ENCODE measurements at places on chromosomes 4 and X.

DNA sequence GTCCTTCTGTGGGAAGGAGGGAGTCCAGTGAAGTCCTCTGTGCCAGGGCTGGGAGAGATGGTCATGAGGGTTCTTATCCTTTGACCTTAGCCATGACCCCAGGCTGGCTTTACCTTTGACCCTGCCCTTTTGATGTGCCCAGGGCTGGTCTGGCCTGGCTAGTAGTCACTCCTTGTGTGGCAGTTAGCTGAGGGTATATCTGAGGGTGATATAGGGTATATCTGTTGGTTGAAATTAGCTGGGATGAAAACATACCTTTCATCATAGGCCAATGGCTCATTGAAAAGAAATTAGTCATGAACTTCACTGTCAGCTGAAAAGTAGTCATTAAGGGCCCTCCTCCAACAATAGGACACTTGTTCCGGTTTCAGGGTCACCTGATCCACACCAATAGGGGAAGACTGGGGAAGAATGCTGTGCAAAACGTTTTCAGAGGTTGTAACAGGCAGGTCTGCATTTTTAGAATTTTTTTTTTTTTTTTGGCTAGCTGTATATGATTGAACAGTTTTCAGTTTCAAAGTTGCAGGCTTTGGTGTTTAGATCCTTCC lies 74.6 kb upstream of the STOX2 start:
- no peak for DNase-seq

GRCh38 chrX:67523002-67523681 lies 20.7 kb upstream of the AR start:
- DNase-seq, result no peak

- DNase-seq, result no peak
Measured at GRCh38 chr4:104749062-104749461, 254.4 kb upstream of the CXXC4 start.

DNA sequence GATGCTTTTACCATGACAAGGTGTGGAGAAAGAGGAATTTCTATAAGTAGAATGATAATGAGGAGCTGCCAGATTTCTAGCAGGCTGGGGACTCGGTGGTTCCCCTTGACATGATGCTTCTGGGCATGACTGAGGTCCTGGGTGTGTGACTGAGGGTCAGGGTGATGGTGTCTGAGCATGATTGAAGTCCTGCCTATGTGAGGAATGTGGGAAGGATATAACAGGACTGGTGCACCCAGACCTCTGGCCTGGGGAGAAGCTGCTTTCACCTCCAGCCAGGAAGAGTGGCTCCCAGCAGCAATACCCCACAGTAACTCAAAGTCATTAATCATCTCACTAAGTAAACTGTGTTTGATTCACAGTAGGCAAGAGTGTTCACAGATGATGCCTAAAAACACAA lies 17.4 kb downstream of the SORBS2 start:
- no peak for DNase-seq

GRCh38 chrX:39519566-39520301 lies 578.0 kb downstream of the BCOR start:
- no peak for DNase-seq

GRCh38 chr4:88605736-88606135 lies 13.5 kb downstream of the HERC3 start:
- DNase-seq, result no peak

DNA sequence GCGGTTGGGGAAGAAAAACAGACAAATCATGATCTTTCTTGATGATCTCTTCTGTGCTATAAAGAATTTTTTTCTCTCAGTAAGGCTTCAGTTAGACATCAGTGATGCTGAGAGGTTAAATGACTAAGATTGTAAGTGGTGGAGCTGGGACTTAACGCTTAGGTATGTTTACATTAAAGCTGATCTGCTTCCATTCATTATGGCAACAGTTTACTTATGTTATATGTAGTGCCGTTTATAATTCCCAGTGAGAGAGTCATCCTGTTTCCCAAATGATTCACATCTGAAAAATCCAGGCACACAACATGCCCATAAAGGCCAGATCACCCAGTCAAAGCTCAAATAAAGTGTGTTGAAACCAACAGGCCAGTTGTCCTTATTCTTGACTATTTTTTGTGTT lies 50.1 kb downstream of the CENPVL3 start:
- DNase-seq, result no peak

GRCh38 chr4:13944095-13944511 lies 316.6 kb upstream of the BOD1L1 start:
- DNase-seq, result no peak

- DNase-seq, result no peak
Measured at GRCh38 chr4:52244848-52245247, 193.7 kb downstream of the SPATA18 start.

DNA sequence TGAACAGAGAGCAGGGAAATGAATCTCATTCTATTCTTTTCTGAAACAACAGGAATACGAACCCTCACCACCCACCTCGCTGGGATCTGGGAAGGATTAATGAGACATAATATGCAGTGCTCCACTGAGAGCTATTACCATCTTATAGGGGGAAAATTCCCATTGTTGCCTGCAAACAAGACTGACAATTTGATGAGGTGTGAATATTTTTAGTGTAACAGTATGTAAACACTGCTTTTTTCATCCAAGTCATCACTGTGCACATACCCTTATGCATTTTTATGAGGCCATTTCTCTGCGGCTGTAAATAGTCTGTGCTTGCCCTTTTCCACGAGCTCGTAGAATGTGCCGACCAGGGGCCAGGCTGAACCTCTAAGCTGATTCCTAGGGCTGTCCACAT lies 285.6 kb upstream of the CPEB2 start:
- DNase-seq, result no peak

DNA sequence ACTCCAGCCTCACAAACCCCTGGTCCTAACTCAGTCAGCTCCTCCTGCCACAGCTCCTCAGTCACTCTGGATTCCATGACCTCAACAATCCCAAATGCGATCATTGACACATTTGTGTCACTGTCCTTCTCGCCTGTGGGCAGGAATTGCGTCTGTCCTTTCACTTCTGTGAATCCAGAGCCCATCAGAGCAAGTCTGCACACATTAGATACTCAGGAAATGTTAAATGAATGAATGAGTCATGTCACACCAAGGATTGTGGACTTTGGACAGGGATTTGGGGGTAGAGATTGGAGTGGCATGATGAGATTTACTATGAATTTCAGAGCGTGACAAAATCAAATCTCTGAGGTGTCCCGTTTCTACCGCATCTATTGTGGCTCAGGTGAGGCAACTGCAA lies 11.8 kb upstream of the CLDN24 start:
- DNase-seq, result no peak

DNA sequence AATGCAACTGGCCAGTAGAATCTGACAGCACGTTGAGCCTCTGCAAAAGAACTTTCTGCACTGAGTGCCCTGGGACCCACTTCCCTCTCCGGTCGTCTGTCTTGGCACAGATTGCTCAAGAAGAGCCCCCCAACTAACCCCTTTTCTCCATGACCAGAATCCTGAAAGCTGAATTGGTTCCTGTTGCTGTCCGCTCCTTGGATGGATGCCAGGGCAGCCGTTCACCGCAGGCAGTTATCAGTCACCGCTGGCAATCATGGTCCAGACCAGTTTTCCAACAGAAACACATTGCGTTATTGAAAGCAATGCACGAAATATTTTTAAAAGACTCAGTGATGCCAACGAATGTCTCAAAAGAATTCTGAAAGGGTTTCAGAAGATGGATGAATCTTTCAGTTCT lies 733.7 kb upstream of the FRG1 start:
- no peak for DNase-seq

- no peak for DNase-seq
Measured at GRCh38 chr4:8388528-8388870, 52.0 kb downstream of the ACOX3 start.

GRCh38 chr4:185079271-185079905 lies 61.1 kb downstream of the HELT start:
- no peak for DNase-seq

- no peak for DNase-seq
Measured at GRCh38 chrX:142214081-142214480, 9.0 kb upstream of the MAGEC2 start.

DNA sequence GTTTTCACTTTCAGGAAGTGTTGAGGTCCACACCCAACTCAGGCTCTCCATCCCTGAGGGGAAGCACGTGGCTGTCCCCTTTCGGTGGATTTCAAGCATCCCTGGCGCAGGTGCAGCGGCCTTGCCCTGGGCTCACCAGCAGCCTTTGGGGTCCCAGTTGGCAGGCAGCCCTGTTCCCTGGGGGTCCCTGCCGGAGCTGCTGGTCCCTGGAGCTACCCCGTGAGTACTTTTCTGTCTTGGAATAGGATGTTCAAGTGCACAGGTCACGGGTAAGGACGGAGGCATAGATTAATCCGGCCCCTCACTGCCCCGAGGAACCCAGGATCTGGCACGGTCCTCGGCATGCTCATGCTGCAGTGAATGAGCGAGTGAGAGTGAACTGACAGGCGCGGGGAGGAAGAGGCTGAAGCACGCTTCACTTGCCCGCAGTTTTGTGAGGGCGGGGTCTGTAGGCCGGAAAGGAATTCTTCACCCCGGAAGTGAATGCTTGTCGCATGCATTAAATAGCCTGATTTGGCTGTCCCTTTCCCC lies 117.2 kb upstream of the FAT1 start:
- no peak for DNase-seq

GRCh38 chrX:149060921-149061320 lies 444.2 kb downstream of the IDS start:
- DNase-seq, result no peak
